ENCODE measurements at places on chromosomes 5 and 9.

DNA sequence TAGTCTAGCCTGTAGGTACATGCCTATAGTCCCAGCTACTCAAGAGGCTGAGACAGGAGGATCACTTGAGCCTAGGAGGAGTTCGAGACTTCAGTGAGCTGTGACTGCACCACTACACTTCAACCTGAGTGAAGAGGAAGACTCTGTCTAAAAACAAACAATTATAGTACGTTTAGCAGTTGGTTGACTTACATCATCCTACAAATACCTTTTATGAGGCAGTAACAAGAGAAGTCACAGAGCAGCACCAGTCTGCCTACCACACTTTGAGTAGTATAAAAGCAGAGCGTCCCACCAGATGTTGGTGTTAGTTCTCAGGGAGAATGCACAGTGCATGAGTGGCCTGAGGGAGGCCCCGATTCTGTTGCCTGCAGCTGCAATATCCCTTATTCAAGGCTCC lies 16.1 kb downstream of the ZFR start:
- DNase-seq: no peak

- no peak for DNase-seq
Observed at GRCh38 chr9:84723426-84723825, 53.9 kb downstream of the NTRK2 start.

GRCh38 chr5:53557386-53557785 lies 3.1 kb upstream of the NDUFS4 start:
- DNase-seq: no peak

DNA sequence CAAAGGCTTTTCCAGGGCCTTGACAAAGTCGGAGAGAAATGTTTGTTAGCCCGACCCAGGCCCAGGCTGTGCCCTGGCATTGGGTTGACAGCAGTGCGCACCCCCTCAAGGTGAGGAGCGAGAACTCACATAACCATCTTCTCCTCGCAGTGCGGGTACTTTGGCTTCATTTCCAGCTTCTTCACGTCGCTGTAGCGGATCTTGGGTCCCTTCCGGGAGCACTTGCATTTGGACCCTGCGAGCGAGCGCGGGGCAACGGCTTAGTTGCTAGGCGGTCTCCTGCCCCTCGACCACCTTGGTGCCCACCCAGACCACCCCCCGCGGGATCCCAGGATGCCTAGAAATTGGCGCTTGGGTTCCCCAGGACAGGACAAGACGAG lies 496 bp downstream of the CXCL14 start:
- DNase-seq: no peak

DNA sequence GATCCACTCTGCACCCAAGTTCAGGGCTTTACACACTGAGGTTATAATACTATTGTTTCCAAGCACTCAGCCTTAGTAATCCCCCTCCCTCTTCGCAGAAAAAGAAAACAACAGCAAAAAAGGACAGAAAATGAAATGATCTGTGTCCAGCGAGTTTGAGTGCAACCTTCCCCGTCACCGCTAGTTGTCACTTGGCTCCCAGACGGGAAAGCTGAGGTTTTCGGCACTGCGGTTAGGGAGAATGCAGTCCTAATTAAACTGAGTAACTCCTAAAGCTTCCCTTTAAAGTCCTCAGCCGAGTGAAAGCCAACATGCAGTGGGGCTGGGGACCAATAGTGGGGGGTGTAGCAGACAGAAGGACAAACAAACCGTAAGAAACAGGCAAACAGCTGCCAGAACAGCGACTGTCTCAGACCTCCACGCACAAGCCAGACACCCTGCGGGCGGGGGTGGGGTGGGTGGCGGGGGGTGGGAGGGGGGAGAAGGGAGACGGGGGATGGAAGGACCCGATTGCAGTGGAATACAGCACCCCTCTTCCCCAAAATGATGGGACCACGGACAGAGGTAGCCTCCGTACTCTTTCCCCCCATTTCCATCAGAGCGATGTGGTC lies 680 bp downstream of the GLRA1 start:
- DNase-seq: no peak

- no peak for DNase-seq
Observed at GRCh38 chr9:18768951-18769622, 263.9 kb downstream of the SAXO1 start.

- DNase-seq: no peak
Observed at GRCh38 chr5:58998544-58998943, 415.7 kb downstream of the RAB3C start.

DNA sequence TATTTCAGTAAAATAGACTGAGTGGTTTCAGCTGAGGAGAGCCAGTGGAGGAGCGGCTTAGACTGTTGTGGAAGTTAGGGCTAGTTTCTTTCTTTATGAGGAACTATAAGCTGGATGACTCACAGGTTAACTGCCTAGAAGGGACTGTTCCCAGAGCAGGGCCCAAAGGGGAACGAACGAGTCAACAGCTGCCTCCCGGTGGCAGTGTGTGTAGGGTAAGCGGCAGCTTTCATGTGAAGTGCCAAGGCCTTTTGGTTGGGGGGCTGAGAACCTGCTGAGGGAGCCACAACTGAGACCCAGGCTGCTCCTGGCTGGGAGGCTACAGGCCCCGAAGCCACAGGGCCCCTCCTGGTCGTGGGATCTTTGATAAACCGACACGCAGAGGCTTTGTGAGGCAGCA lies 7.0 kb downstream of the SQSTM1 start:
- peak; percentile 56 for DNase-seq

DNA sequence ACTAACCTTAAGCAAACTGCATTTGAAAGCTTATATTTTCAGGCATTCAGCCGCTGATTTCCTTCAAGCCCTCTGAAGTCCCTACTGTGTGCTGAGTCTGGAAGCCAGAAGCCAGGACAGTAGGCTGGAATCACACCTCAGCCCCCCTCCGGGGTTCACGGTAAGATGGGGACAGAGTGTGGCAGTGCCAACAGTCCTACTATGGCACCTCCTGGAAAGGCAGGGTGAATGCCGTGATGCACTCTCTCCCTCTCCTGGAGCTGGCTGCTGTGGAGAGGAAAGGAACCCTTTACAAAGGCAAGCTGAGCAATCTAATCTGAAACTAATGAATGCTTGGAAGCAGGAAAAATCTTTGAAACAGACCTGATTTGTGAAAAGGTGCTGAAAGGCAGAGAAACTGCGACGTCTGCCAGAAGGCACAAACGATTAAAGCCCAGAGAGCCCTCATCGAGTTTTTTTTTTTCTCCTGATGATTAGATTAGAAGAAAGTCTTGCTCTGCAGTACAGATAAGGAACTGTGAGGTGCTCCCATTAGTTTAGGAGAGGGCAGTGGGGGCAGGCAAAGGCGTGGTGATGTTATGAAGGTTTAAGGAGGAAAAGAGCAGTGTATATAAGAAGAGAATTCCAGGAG lies 21.0 kb downstream of the ANKH start:
- no peak for DNase-seq

DNA sequence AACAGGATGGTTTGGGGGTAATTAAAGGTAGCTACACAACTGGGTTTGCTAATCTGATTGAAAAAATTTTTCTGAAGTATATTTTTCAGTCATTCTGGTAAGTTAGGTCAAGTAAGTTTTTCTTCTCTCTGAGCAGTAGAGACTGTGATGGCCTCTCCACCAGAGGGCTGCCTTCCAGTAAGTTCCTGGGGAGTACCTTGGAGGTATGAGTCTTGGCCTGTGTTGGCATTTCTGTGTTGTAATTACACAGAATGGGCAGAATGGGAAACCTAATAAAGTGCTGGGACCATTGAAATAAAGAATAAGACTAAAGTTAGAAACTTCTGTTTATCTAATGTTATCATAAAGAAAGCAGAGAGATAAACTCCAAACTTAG lies 430.8 kb downstream of the ARHGEF28 start:
- DNase-seq: no peak

GRCh38 chr9:14670718-14671117 lies 22.5 kb downstream of the ZDHHC21 start:
- DNase-seq: no peak

DNA sequence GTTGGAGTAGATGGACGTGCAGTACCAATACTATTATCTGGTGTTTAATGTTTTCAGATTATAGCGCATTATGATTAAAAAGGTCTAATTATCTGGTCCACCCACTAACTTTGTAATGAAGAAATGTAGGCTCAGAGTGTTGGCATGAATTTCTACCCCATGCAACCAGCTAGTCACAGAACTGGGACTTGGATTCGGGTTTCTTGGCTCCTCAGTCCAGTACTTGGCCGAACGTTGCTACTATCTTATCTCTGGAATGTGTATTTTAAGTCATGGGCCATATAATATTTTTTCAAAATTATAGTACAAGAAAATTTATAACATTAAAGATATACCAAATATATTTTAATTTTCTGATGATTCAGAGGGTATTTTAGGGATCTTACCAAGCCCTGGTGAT lies 657.5 kb upstream of the DMAC1 start:
- DNase-seq: no peak

GRCh38 chr9:114033397-114034103 lies 44.5 kb downstream of the AMBP start:
- DNase-seq: no peak

GRCh38 chr5:34017254-34017653 lies 9.4 kb upstream of the AMACR start:
- no peak for DNase-seq

GRCh38 chr9:37430841-37431597 lies 8.5 kb downstream of the GRHPR start:
- no peak for DNase-seq

DNA sequence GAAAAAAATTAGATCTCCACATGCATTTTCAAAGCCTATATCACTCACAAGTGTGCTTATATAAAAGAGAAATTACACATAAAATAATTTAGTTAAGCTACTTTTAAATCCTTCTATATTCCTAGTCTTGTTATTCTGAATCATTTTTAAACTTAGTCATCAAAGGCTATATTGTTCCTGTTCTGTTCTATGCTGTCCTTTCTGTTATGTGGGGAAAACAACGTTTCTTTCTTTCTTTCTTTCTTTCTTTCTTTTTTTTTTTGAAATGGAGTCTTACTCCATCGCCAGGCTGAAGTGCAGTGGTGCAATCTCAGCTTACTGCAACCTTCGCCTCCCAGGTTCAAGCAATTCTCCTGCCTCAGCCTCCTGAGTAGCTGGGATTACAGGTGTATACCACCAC lies 389.2 kb upstream of the FTMT start:
- DNase-seq: no peak

DNA sequence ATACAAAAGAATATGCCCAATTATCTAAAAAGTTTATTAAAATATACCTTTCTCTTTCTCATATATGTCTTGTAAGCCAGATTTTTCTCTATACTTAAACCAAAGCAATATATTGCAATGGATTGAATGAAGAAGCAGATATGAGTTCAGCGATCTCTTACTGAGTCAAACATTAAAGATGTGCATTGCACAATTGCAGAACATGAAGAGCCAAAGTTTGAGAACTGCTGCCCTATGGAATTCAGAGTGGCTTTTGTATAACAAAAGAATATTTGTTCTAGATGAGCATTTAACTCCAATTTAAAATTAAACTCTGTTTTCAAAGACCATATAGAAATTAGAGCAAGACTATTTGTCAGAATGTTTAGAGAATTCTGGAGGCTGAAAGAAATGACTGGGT lies 519.0 kb upstream of the DAB2 start:
- no peak for DNase-seq

DNA sequence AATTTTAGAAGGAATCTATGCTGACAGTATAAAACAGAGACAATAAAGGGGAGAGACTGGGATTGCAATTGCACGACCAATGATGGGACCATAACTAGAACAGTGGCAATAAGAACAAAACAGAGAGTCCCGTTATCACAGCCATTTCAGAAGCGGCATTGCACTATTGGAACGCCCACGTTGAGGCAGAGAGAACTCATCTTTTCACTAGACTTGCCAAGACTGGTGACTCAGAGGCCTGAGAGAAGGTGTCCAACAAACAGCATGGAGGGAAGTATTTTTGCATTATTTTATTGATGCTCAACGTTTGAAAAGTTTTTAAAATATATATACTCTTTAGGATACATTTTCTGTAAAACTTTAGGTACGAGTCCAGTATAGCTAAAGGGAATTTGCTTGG lies 737.7 kb downstream of the TLE1 start:
- no peak for DNase-seq

DNA sequence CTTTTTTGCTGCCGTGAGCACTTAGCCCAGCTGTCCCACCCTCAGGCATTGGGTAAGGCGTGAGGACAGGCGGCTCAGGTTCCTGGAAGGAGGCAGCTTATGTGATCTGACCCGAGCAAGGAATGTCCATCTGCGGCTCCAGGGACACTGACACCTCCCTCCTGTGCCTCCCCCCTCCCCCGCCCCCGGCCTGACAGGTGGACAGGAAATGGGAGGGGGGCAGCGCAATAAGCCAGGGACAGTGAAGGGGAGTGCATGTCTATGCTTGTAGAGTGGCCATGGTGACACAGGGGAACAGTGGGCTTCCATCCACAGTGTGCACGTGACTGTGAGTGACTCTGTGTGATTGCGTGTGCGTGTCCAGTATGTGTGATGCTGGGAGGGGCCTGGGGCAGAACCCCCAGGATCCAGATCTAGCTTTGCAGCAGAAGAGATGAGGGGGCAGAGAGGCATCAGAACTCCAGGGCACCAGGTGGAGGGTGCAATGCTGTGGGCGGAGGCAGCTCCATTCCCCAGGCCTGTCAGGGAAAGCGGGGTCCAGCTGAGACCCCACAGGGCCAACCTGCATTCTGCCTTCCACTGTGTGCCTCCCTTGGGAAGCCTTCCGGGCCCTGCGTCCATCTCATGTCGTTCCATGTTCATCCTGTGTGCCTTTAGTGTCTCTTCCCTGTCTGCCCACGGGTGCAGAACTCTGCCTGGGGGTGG lies 30.5 kb downstream of the CNTFR start:
- no peak for DNase-seq

- DNase-seq: no peak
Observed at GRCh38 chr5:125660231-125660895, 762.8 kb upstream of the GRAMD2B start.

DNA sequence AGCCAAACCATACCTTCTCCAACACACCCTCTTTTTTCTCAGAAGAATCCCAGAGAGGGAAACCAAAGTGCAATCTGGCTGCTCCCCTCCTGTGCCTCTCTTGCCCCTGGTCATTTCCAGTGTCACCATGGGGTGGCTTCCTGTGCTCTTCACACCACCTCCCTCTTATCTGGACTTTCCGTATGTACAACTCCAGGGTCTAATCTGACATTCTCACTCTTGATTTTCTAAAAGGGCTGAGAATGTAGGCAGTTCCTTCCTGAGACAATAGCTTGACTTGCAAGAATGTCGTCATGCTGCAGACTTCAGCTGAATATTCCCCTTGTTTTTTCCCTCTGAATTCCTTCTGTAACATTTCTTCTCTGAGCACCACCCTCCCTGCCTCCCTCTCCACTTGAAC lies 110.2 kb downstream of the FBXL7 start:
- no peak for DNase-seq

- DNase-seq: no peak
Observed at GRCh38 chr9:86494644-86495111, 140.5 kb upstream of the TUT7 start.

GRCh38 chr9:98099346-98099745 lies 19.7 kb downstream of the TRIM14 start:
- no peak for DNase-seq

DNA sequence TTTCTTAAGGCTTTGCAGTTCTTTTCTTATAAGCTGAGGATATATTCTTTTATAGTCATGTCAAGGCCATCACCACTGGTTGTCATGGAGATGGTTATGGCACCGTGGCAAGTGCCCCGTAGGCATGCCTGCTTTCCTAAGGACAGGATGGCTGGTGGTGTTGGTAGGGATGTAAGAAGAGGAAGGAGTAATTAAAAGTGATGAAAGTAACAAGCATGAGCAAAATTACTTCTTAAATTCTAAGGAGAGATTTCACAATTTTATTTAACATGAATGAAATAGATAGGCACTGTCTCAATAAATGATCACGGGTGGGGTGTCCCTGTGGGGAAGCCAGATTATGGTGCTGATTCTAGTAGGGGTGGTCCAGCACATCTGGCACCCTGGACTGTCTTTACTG lies 290.2 kb upstream of the KLF4 start:
- no peak for DNase-seq
